ENCODE measurements at places on chromosomes 13 and 19.
A peak's percentile ranks its signal among the peaks of the same experiment; 100 is the strongest.

- no peak for DNase-seq
Observed at GRCh38 chr13:80408270-80408669, 67.3 kb upstream of the SPRY2 start.

DNA sequence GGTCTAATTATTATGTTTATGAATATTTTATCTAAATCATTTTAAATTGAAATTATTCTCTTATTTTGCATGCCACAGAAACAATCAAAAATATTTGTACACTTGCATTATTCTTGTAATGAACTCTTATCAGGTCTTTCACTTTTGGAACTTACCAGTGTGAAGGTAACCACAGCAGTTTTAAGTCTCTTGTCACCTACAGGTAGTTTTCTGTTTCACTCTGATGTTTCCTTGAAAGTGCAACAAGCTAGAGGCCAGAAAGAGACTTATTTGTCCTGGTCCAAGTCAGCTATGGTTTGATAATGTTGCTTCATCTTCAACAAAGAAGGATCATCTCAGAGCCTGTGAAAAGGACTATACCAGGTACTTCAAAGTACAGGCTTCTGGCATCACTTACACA is 133.4 kb upstream of the NBEA start:
- DNase-seq, result no peak

DNA sequence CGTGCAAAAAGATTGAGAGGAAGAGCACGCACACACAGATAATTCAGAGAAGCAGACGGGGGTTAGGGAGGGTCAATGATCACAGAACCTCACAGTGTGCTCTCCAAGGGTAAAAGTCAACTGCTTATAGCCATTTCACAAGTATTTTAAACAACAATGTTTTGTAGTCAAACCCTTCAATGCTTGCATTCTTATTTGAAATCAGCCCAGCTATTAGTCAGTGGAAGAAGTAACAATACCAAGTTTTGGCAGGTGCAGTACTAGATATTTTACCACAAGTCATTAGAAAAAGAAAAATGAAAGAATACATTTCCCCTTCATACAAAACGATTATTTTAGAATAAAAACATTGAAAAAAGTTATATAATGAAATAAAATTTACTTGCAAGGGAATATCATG is 2.6 kb downstream of the CSNK1A1L start:
- DNase-seq, result no peak

DNA sequence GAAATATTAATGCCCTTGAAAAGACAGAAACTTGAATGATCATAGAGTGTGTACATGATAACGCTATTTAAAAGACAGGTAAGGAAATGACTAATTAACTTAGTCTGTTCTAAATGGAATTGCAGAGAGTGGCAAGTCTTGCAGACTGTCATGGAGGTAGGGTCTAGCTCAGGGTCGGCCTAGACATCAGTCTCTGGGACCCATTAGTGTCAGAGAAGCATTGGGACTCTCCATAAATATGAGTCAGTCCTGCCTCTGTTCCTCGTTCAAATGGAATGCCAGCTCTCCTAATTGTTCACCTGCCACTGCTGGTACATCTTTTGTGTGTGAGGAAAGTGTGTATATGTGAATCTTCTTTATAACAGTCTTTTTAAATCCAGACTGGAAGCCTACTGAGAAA is 28.0 kb downstream of the PCDH20 start:
- no peak for DNase-seq

- no peak for DNase-seq
Observed at GRCh38 chr13:98155475-98156109, 12.7 kb downstream of the FARP1 start.

DNA sequence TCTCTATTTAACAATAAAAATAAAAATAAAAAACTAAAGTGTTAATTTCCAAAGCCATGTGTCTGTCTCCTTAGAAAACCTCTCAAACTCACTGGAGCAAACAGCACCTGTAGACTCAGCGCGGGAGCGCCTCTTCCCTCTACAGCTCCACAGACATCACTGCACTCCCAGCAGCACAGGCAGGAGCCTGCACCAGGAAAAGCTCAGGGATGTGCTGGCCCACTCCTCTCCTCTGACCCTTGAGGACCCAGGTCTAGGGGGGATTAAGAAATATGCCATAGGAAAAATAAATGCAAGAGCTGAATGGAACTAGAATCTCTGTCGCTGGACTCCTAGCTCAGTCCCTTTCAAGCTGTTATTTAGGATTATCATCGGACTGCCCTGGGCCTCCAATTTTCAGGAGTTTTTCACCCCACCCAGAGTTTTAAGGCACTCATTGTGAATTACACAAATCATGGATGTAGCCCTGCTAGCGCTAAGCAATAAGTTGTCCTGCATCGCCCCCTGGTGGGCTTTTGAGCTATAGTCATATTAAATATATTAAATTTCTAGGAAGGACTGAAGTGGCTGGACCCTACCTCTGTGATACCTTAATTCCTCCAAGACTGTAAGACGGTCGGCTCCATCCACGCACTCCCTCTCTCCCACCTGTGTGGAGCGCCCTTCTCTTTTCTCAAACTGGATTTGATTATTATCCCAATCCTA is 333.9 kb downstream of the UQCRFS1 start:
- DNase-seq, result peak; percentile 52

DNA sequence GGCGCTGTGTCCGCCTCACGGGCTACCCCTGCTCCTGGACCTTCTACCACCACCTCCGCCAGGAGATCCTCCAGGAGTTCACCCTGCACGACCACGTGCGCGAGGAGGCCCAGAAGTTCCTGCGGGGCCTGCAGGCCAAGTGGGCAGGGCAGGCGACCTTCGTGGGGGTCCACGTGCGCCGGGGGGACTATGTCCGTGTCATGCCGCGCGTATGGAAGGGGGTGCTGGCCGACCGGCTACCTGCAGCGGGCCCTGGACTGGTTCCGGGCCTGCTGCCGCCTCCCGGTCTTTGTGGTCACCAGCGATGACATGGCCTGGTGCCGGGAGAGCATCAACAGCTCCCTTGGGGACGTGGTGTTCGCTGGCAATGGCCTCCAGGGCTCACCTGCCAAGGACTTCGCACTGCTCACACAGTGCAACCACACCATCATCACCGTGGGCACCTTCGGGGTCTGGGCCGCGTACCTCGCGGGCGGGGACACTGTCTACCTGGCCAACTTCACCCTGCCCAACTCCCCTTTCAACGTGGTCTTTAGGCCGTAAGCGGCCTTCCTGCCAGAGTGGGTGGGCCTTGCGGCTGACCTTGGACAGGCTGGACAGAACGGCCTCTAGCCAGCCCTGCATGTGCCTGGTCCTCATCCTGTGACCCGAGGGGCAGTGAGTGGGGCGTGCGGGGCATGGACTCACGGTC is 7.8 kb upstream of the NTN5 start:
- no peak for DNase-seq

DNA sequence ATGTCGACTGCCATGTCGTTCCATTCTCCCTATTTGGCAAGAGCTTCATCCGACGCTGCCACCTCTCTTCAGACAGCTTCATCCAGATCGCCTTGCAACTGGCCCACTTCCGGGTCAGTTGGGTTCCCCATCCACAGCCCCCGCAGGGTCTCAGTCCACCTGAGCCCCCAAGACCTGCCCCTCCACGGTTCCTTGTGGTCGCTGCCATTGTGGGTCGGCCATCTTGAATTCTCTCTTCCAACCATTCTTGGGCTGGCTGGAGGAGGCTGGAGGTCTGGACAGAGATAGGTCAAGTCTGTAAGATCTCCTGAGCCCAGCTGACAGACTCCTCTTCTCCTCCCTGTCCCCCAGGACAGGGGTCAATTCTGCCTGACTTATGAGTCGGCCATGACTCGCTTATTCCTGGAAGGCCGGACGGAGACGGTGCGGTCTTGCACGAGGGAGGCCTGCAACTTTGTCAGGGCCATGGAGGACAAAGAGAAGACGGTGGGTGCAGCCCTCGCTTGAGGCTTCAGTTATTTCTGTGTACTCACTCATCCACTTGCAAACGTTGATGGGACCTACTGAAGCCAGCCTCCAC is 19.5 kb downstream of the CPT1C start:
- no peak for DNase-seq

GRCh38 chr19:14337510-14337909 is 43.7 kb upstream of the ADGRE5 start:
- DNase-seq, result no peak

DNA sequence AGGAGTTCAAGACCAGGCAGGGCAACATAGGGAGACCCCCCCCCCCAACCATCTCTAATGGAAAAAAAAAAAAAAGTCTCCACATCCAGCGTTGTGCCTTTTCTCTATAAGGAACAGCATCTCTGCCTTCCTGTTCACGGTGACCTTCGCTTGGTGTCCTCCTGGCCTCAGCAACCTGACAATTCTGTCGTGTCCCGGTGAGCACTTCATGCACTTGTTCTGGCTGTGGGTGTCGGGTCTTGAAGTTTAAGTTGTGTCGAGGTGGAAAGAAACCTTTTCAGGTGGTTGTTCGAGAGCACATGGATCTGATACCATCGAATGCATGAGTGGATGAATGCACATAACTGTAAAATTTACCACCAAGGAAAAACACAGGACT is 594 bp downstream of the ZNF559 start:
- no peak for DNase-seq

DNA sequence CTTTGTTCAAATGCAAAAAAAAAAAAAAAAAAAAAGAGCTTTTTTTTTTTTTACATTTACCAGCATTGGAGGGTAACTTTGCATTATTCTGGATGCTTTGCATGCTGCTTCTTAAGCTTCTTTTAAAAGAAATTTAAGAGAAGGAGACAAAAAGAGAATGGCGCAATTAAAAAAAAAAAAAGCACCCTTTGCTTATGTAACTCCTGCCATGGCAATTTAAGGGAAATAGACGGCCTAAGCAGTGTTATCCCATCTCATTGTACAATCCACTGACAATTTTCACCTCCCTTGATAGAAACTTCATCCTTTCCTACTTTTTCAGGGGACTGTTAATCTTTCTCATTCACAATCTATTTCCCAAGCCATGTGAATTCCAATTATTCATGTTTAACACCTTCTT is 129.8 kb downstream of the KCTD12 start:
- DNase-seq, result no peak

DNA sequence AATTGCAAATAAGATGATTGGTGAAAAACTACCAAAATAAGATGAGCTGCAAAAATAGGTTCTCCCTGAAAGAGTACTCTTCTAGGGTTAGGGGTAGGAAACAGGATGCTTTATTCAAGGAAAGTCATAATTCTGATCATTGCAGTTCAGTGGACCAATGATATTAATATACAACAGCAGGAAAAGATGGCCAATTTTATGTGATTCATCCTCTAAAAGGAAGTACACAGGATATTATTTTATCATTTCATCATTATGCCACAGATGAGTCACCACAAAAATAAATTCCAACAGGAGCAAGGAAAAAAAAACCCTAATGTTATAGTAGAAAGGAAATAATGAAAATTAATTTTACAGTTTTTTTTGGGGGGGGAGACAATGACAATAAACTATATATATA is 205.0 kb downstream of the NALCN start:
- no peak for DNase-seq

- no peak for DNase-seq
Observed at GRCh38 chr13:114010401-114011101, 36.7 kb upstream of the C13orf46 start.

DNA sequence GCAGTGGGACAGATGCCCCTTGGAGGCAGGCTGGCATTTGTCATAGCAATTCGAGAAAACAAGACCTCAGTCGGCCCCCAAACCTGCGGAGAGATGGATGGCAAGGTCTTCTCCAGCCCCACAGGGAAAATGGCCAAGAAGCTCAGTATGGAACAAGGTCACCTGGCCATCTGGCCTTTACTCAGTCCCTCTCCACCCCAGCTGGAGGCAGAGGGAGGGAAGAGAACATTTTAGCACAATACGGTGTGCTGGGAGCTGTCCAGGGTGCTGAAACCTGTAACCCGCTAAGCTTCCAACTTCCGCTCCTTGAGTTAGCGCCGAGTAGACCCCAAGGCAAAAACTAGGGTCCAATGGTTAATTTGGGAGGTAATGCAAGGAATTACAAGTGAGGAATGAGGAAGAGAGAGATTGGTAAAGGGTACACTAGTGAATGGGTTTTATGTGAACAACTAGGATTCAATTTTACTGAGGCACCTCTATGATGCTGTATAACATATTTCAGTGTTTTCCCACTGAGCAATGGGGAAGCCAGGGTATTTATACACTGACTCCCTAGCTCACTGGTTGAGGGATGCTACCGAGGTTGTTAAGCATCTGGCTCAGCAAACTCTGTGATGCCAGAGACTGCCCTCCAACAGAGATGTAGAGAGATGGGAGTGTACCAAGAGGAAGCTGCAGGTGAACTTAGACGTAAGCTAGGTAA is 64.3 kb downstream of the CACNA1A start:
- no peak for DNase-seq

GRCh38 chr19:17726136-17726741 is 7.0 kb downstream of the MAP1S start:
- no peak for DNase-seq

DNA sequence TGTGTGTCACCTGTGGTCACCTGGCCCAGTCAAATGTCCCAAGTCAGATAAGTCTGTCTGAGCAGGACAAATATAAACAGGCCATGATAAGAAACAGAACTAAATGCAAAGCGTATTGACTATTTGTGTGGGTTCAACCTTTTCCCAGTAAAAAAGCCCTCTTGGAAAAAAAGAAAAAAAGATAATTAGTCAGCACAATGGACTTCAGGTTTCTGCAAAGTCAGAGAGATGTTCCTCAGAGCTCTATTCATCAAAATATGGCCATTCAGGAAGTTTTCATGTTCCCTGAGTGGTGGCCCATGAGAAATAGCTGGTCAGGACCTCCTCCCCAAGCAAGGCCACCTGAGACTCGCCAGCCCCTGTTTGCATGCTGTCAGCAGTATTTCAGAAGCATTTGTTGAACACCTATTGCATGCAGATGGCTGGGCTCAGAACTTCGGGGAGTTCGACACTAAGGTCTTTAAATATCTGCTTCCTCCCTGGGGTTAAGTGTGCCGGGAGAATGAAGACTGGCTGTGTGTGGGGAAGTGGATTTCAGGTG is 2.7 kb downstream of the FFAR3 start:
- no peak for DNase-seq

- DNase-seq, result no peak
Observed at GRCh38 chr19:49988433-49988832, 27.5 kb upstream of the SIGLEC11 start.

DNA sequence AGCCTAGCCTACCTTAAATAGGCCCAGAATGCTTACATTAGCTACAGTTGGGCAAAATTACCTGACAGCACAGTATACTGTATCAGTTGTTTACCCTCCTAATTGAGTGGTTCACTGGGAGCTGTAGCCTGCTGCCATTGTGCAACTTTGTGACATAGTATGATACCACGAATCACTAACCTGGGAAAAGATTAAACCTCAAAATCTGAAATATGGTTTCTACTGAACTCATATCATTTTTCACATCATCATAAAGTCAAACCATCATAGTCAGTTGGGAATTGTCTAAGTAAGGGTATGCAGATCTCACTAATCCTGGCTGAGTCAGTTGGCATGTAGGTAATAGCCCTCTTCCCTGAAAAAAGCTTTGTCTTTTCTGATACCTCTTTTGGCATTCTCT is 9.2 kb downstream of the PAN3 start:
- DNase-seq, result no peak

GRCh38 chr19:39411081-39411831 is 1.2 kb upstream of the PLEKHG2 start:
- DNase-seq, result no peak

GRCh38 chr13:23468811-23469210 is 35.3 kb upstream of the SACS start:
- no peak for DNase-seq

- peak; percentile 58 for DNase-seq
Observed at GRCh38 chr19:10644260-10645007, 9.7 kb upstream of the ILF3 start.

All from activated CD8-positive, alpha-beta memory T cell treated with anti-CD3 and anti-CD28 coated beads for 48 hours (primary cell).